ENCODE measurements at places on chromosomes 3 and 15.

GRCh38 chr3:193960487-193961274 is 175.3 kb upstream of the HES1 start:
- DNase-seq = no peak

DNA sequence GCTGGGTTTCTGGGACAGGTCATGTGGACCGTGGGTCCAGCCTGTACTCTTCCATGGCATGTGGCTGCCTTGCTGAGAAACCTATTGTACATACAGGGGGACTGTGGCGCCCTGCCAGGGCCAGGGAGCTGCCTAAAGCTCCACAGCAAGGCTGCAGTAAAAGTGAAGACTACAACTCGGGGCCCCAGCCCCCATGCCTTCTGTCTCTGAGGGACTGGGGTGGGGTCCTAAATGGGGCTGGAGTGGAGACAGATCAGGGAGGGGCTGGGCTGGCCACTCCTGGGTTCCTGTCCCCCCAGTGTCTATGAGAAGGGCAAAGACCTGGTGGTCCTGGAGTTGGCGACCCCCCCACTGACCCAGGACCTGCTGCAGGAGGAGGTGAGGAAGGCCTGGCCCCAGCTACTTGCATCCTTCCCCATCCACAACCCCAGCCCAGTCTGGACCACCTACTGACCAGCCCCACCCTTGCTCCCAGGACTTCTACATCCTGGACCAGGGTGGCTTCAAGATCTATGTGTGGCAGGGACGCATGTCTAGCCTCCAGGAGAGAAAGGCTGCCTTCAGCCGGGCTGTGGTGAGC is 7.3 kb downstream of the VILL start:
- DNase-seq = no peak

DNA sequence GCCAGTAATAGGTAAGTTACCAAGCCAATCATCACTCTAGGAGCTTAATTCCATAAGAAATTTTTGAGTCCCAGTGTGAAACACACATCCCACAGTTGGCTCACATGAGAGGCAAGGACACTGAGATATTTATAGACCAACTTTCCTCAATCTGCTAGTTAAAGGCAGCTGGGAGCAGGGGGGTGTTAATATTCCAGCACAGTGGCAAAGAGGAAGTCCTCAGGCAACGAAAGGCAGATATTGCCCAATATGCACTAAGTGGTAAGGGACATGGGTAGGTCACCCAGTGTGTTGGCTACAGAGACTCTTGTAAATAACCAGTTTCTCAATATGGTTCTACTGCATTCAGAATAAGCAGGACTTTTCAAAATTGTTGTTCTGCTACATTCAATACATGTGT is 61.0 kb downstream of the TOP2B start:
- DNase-seq = no peak

DNA sequence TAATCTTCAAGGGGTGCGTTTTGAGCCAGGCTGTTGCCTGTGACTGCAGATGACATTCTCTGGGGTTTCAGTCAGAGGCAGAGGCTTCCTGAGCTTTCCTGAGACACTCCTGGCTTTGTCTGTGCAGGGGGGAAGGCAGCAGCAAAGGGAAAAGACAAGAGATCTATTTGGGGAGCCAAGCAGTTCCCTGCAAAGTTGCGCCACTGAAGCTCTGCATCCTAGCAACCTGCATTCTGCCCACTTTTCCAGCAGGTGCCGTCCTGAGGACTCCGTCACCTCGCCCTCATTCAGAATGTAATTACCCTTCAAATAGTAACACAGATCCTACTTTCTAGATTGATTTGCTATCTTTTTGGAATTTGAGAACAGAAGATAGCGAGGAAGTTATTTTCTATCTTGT is 1.9 kb upstream of the TMEM158 start:
- no peak for DNase-seq

GRCh38 chr15:23538648-23539047 is 26.8 kb upstream of the MKRN3 start:
- DNase-seq = no peak

- no peak for DNase-seq
Observed at GRCh38 chr3:98730338-98730737, 32.8 kb upstream of the ST3GAL6 start.

- DNase-seq = no peak
Observed at GRCh38 chr3:43413676-43414368, 127.5 kb downstream of the SNRK start.

DNA sequence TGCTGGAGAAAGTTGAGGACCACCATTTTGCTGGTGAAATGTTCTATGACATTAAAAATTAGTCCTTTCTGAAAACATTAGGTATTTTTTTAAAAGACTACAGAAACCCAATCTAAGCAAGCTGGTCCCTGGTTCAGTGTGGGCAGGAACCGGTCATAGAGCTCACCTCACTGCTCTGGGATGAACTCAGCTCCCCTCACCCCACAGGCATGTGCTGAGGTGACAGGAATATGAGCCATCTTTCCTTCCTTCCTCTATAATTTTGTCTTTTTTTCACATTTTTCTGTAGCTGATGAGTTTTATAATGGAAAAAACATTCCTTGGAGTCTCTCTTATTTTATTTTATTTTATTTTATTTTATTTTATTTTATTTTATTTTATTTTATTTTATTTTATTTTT is 8.2 kb upstream of the LRRC15 start:
- no peak for DNase-seq

DNA sequence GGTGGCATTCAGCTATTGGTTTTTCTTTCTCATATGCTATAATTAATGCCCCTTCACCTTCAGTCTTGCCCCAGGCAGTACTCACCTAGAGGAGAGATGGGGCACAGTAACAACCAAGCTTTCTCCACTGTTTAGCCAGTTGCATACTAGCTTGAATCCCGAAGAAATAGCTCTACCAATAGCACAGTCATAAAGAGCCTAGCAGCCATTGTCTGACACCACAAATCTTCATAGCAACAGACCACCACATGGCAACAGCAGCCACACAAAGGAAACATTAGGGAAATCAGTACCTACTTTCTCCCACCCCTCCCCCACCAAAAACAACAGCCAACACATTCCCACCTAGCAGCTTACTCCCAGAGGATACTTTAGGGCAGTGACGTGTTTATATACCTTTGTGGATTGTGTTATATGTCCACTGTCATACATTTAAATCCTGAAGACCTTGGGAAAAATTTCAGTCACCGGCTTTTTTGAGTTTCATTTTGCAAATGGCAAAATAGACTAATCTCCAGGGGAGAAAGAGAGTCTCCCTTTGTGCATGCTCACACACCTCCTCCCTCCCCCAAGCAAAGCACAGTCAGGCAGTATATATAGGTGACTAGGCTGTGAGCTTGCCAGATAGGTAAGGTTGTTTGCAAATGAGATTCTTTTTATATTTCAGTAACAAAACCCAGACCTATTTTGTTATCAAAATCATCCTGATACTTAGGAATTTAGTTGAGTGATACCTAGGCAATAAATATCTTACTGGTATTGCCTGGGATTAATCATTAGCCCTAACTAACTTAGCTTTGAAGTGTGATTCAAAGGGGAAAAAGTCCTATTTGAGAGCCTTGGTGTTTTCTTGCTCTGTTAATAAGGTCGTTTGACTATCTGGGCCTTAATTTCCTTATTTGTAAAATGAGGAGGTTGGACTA is 140.6 kb downstream of the RBPMS2 start:
- DNase-seq = no peak

- DNase-seq = no peak
Observed at GRCh38 chr15:100249096-100249815, 92.5 kb downstream of the ADAMTS17 start.

GRCh38 chr15:94412979-94413746 is 181.8 kb downstream of the MCTP2 start:
- DNase-seq = no peak

DNA sequence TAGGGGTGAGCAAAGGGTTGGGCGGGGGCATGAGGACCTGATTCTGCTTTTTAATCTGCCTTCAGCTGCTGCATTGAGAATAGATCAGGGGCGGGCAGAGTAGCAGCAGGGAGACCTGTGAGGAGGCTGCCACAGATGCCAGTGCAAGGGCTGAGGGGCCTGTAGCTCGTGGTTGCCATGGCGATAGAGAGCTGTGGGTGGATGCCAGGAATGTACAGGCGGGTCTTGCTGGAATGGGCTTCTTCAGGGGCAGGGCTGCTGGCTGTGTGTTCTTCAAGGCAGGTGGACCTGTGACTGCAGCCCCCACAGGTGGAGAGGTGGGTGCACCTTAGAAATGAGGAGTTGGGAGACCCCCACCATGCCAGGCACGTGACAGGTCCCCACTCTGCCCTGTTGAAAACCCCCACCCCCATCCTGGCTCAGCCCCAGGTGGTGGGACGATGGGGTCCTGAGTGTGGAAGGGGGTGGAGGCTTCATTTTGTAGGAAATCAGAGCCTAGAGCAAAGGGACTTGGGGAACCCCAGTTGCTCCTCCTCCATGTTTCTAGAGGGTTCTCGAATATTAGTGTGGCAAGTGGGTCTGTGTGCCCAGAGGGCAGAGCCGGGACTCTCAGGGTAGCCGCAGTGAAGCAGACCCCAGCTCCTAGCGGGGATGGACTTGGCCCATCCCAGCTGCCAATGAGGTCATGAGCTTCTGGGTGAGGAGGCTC is 38.3 kb downstream of the SLC6A6 start:
- no peak for DNase-seq

DNA sequence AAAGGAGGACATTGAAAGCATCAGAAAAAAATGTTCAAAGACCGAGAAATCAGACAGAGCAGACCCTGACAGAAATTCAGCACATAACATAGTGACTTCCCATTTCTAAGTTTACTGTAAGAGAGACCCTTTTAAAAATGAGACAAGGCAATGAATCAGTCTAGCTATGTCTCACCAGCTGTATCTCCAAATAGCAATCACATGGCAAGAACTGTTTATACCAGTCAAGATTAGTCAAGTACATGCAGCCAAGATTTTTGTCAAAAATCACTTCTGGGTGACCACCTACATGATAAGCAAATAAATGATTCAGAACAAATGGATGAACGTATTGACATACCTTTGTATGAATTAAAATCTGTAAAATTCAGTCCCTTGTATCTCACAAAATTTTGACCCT is 138.0 kb downstream of the DTWD1 start:
- no peak for DNase-seq

GRCh38 chr15:45205192-45205591 is 17.4 kb upstream of the SHF start:
- peak; percentile 60 for DNase-seq

- no peak for DNase-seq
Observed at GRCh38 chr3:124513610-124513997, 216.6 kb upstream of the UMPS start.

DNA sequence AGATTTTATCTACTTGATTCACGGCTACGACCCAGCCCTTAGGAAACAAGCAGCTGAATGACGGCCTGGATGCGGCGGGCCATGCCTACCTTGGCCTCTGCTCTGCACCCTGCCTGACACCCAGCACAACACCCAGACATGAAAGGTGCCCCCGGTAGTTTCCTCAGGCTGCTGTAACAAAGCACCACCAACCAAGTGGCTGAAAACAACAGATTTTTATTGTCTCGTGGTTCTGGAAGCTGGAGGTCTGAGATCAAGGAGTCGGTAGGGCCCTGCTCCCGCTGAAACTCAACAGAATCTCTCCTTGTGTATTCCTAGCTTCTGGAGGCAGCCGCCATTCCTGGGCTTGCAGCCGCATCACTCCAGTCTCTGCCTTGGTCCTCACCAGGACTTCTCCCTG is 111.7 kb downstream of the ADCY5 start:
- DNase-seq = no peak

- DNase-seq = no peak
Observed at GRCh38 chr3:132037581-132037980, 2.8 kb upstream of the CPNE4 start.

DNA sequence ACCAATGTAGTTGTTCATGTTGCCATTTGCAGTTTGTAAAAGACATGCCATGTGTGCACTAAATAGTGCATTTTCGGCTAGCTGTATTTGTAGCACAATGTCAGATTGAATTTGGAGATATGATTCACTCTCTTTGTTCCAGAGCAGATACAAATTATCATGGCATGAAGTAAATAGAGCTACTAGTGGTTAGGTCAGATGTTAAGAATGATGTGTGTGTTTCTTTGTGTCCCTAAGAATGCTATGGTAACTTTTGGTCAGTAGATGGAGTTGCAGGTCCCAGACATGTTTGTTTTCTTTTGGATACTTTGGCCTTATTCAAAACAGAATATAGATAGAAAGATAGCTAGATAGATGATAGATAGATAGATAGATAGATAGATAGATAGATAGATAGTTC is 595.8 kb downstream of the NLGN1 start:
- no peak for DNase-seq

DNA sequence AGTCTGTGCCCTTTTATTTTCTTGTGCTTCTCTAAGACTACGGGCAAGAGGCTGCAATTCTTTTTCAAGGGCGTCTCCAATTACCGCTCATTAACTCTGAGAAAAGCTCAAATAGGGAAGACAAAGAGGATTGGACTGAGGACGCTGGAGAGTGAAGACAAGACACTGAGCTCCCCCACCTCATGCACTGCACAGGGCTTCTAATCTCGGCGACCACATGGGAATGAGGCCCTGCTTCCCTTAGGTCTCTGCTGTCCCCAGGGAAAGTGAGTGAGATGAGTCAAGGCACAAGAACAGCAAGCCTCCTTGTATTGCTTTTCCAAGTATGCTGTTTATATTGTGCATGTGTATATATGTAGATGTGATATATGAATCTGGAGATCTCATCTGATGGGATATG is 392.2 kb upstream of the CFAP20DC start:
- DNase-seq = no peak

GRCh38 chr3:151203051-151203420 is at the start of gene GPR171:
TSS of gene GPR171 (minus strand) at chr3:151203216. CDS start at chr3:151199386, 3,830 bp downstream.
- DNase-seq = peak; percentile 50

DNA sequence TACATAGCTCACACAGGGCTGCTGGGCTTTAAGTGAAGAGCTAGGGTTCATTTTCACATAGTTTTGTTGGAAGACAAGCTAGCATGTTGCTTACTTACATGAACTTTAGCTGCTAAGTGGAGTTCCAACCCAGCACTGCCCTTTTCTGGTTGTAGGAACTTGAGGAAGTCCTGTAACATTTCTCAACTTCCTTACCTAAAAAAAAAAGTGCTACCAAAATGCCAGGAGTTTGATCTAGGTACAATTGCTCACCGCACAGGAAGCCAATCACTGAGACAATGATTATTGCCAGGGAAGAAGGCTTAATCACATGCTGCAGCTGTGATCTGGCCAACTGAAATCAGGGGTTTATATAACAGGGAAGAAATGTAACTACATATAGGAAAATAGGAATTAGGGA is 52.8 kb downstream of the IL12A start:
- DNase-seq = no peak

DNA sequence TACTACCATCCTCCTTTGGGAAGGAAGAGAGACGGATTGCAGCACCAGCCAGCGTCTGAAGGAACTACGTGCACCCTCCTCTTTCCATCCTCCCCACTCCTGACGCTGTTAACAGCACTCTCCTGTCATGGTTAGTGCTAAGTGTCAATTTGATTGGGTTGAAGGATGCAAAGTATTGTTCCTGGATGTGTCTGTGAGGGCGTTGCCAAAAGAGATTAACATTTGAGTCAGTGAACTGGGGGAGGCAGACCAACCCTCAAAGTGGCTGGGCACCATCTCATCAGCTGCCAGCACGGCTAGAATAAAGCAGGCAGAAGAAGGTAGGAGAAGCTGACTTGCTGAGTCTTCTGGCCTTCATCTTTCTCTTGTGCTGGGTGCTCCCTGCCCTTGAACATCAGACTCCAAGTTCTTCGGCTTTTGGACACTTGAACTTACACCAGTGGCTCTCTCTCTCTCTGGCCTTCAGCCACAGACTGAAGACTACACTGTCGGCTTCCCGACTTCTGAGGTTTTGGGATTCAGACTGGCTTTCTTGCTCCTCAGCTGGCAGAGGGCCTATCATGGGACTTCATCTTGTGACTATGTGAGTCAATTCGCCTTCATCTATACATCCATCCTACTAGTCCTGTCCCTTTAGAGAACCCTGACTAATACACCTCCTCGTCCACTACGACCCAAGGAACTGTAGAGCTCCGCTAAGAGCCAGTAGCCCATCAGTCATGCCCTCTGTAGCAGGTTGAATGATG is 128.2 kb upstream of the HES1 start:
- DNase-seq = no peak
